ENCODE measurements at places on chromosomes 11 and 22. TPM values are rescaled to one million over a fixed set of nuclear protein-coding genes. Genes with fewer than 3 reads are reported as not detected.

GRCh38 chr11:78380615-78381051, 37.0 kb downstream of the GAB2 start:
- DNase-seq, result no peak

DNA sequence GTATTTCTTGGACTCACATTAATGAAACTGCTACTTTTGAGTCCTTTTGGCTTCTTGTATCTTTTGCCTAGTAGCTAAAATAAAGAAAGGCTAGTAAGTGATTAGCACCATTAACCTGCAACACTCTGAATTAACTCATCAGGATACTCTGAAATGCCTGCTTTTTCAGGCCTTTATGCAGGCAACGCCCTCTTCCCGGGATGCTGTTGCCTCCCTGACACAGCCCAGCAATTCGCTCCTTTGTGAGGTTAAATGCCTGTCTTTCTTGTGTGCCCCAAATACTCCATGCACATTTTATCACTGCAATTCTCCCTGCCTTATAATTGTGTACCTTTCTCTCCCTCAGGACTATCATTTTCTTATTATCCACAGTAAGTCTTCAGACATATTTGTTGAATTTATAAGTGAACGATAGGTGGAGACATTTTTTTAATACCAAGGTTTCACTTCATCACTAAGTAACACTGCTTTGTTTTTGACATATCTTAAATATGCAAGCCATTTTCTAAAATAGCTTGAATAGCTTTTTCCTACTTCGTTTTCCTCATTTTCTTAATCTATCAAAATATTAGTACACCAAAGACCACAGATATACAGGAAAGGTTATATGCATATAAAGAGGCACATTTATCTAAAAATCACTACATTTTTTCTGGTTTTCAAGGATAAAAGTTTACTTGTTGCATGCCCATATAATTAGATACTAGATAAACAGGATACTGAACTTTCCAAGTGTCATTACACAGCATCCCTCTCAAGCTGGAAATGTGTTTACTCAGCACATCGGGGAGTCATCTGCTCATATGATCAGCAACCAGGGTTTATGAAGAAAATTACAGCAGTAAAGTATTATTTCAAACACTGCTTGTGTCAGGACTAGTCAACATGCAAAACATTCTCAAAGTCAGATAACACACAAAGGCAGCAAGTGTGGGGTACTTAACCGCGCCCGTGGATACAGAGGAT, 48.5 kb upstream of the DDI1 start:
- no peak for DNase-seq

- DNase-seq, result no peak
These were observed 3.6 kb downstream of the SHANK3 start for GRCh38 chr22:50676180-50676636.

GRCh38 chr11:64843686-64844329, 645 bp downstream of the CDC42BPG start:
- DNase-seq, result no peak

MSANTD4 gene
- 17.2 TPM for total RNA-seq

CAPN1 gene
- total RNA-seq, result 167 TPM

GNAZ gene
- total RNA-seq, result 0.51 TPM

All from GM12878 (cell line).